GM20000 (cell line): ENCODE measurements at places on chromosomes 16 and 17.

DNA sequence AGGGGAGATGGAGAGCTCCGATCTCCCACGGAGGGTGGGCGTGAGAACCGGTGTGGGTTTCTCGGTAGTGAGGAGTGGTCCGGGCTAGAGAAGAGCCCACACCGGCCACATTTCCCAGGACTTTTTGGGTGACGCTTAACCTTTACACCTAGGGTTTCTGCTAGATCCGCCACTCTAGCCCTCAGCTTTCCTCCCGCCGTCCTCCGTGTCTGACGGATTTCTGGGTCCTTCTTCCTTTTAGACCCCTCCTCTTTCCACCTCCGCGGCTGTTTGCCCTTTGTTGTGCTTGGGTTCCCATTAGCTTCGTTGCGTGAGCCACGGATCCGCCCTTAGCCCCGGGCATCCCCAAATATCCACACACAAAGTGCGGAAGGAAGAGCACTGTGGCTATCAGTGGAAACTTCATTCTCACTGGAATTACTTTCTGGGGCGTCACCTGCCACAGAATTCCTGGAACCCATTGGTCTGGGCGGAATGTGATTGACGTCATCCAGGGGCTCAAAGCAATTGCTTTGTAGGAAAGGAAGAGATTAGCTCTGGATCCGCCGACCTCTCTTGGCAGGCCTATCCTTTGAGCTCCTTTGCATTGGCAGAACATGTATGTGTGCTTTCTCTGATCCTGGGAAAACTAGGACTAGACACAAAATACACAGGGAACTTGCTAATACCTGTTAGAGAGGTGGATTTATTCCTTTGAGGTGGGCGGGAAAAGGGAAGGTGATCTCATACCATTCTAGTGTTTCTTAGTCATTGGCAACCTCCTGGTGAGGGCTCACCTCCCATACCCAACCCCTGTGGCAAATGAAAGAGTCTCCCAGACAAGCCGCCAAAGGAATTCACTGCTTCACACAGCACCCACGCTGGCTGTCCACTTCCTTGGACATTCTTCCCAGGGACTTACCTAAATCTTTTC, 654 bp downstream of the TNFAIP1 start:
- DNase-seq, result peak; percentile 20

DNA sequence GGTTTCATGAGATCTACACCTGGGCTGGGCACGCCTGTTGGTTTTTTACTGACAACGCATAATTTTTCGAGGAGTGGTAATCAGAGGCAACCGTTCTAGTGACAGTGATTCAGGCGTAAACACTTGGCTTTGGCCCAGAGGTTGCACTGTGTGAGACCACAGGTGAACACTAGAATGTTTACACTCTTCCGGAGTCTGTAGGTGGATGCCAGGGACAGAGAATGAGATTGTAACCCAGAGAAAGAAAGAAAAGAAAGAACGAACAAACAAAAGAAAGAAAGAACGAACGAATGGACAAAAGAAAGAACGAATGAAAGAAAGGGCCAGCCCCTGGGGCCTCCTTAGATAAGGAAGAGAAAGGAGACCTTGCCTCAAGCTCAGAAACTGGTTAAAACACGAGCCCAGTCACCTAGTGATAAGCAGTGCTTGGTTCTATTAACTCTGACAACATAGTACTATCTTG, 113.2 kb downstream of the PRKCB start:
- no peak for DNase-seq

DNA sequence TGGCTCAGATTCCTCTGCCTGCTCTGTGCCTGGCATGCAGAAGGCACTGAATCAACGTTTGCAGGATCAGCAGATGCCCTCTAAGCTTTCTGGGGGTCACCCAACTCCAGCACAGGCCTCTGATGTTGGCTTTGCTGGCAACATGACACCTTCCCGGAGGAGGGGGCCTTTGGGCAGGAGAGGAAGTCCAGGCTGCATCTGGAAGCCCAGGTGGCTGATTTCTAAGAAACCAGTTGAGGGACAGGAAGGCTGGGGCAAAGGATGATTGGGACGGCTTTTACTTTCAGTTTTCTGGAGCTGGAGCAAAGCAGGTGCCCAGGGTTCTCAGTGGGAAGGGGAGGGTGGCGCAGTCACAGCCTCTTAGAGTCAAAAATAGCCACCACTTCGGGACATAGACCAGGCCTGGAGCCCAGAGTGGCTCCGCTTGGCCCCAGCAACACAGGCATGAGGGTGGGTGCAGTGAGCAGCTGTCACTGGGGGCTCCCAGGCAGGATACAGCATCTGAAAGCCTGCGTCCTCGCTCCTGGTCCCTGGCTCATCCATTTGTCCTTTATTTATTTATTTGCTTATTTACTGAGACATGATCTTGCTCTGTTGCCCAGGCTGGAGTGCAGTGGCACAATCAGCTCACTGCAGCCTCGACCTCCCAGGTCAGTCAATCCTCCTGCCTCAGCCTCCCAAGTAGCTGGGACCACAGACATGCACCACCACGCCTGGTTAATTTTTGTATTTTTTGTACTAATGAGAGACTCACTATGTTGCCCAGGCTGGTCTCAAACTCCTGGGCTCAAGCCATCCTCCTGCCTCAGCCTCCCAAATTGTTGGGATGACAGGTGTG, 15.1 kb downstream of the SOCS1 start:
- DNase-seq, result no peak

- no peak for DNase-seq
These were observed 7.9 kb downstream of the MSLN start for GRCh38 chr16:768428-768827.

GRCh38 chr17:45345554-45346215, 28.9 kb upstream of the MAP3K14 start:
- DNase-seq, result no peak

DNA sequence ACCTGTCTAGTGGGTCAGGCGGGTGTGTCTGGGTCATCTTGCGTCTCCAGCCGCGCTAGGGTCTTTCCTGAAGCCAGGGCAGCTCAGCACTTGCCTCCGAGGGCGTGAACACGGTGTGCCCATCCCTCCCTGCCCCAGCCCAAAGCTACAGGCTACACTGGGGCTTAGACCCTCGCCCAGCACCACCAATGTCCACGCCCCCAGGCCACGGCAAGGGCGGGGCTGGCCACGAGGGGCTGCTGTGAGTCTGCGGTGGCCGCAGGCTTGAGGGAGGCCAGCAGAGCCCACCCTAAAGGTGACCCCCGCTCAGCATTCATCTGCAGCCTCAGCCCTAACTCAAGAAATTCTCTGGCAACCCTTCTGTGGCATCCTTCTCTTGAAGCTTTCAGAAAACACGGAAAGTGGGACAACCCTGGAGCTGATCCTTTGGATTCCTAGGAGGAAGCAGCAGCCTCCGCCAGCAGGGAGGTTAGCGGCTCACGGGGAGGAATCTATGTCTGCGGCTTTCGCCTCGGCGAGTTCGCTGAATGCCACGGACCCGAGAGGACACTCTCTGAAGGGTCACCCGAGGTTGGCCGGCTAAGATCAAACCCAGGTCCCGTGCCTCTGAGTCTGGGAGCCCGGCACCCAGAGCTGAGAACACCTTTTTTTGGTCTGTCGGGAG, 41.7 kb downstream of the TIMM22 start:
- DNase-seq, result no peak

GRCh38 chr17:50863221-50863843, 2.8 kb downstream of the TOB1 start:
- DNase-seq, result no peak
